ENCODE measurements at places on chromosomes 4 and X.

DNA sequence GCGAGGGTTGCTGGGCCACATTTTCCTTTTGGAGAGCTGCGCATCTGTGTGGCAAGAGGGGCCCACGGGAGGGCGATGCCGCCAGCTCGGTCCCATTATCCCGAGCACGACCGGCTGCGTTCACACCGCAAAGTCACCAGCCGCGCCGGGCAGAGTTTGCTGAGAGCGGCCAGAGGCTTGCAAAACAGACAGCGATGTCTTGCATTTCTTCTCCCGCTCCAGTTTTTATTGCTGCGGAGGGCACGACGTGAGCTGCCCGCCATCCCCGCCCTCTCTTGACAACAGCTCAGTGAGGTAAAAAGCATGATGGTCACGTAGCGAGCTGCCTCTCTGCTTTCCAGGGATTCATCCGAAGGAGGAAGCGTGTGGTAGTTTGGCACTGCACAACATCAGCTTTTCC is 102.1 kb upstream of the TENM3 start:
- no peak for DNase-seq

GRCh38 chr4:111475001-111475400 is 670.3 kb upstream of the FAM241A start:
- DNase-seq, result no peak

GRCh38 chr4:46081674-46082073 is 42.2 kb downstream of the GABRG1 start:
- DNase-seq, result no peak

- DNase-seq, result peak; percentile 11
Observed at GRCh38 chr4:70678383-70678999, 9.8 kb upstream of the UTP3 start.

DNA sequence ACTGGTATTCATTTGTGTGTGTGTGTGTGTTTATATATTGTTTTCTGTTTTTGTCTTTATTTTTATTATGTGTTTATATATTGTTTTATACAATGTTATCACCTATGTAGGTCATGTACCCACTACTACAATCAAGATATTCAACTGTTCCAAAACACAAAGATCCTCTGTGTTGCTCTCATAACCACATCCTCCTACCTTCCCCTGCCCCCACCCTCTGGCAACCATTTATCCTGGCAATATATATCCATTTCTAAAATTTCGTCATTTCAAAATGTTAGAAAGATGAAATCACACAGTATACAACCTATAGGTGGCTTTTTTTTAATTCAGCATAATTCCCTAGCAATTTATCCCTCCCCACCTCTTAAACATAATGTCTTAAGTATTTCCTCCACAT is 18.8 kb upstream of the RPL34 start:
- no peak for DNase-seq

DNA sequence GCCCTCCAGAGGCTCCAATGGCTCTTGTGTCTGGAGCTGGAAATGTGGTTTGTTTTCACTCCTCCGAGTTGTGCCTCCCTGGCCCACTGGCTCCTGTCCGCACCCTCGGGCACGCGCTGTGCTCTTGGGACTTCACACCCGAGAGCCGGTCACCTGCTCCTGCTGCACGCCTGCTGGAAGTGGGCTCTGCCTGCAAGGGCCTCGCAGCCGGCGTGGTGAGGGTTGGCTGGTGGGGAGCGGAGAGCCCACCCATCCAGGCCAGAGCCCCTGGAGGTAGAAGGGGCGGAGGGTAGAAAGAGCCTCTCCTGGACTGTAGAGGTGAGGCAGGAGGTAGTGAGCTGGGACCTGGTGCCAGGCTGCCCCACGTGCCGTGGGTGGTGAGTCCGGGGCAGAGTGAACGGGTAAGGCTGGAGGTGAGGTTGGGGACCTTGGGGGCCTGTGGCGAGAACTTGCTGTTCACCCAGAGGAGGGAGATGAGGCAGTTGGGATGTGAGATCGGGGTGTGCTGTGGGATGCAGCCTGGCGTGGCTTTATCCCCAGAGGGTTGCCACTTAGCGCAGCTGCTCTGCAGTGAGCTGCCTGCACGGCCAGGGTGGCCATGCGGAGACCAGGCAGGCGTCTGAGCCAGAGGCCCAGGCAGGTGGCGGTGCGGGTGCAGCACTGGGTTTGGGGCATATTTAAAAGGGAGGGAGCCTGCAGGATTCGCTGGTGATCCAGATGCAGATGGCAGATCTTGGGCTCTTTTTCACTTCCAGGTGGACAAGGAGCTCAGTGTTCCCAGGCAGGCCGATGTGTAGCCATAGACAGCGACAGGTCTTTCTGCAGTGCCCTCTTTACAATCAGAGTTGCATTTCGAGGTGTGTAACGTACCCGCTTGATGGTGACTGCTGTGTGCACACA is 48.8 kb downstream of the PCGF3 start:
- DNase-seq, result no peak

GRCh38 chrX:96692454-96692853 is 7.8 kb downstream of the DIAPH2 start:
- DNase-seq, result no peak

DNA sequence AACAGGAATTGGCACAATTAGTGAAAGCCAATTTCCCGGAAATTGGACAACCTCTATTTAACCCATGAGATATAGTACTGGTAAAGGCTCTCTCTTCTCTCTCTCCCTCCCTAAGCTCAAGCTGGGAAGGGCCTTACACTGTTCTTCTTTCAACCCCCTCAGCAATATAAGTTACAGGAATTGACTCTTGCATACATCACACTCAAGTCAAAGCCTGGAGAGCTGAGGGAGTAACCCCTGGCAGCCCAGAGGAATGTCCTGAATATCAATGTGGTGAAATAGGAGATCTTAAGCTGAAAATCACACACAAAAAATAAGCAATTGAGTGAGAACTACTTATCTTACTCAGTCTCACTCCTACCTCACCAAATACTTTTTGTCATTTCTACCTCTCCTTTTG is 186.9 kb upstream of the SPOCK3 start:
- DNase-seq, result no peak

GRCh38 chr4:2079926-2080325 is 20.8 kb downstream of the NAT8L start:
- DNase-seq, result no peak

GRCh38 chr4:151359576-151359975 is 34.2 kb upstream of the SH3D19 start:
- DNase-seq, result no peak

GRCh38 chr4:167897116-167897515 is 195.2 kb upstream of the ANXA10 start:
- DNase-seq, result no peak

GRCh38 chrX:112818114-112819007 is 22.3 kb downstream of the AMOT start:
- DNase-seq, result no peak

DNA sequence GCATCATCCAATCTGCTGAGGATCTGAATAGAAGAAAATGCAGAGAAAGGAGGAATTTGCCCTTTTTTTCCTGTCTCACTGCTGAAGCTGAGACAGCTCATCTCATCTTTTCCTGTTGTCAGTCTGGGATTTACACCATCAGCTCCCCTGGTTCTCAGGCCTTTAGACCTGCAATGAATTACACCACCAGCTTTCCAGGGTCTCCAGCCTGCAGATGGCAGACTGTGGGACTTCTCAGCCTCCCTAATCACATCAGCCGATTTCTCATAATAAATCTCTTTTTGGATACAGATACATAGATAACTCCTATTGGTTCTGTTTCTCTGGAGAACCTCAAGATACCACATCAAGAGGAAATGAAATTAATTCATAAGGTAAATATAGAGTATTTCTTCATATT is 134.6 kb upstream of the MAB21L2 start:
- no peak for DNase-seq

GRCh38 chr4:112946127-112946526 is 103.3 kb upstream of the ANK2 start:
- no peak for DNase-seq

GRCh38 chr4:171929477-171929876 is 116.3 kb downstream of the GALNTL6 start:
- no peak for DNase-seq

DNA sequence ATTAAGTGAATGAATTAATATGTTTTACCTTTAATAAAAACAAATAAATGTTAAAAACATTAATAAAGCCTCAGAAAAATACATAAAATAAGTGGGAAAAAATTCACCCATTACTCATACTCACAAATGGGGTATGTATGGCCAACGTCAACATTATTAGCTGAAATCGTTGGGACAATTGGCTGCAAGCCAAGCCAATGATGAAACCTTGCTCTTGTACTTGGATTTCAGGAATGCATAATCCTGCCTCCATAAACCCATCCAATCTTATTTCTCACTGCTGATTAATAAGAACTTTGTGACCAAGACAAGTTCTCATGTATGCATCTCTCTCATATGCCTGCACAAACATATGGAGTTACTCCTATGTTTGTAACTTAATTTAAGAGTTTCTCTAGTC is 35.3 kb upstream of the ADAMTS3 start:
- DNase-seq, result no peak

GRCh38 chr4:9949573-9949972 is 71.7 kb downstream of the SLC2A9 start:
- DNase-seq, result no peak

- DNase-seq, result no peak
Observed at GRCh38 chr4:88866862-88867550, 169.4 kb upstream of the NAP1L5 start.

DNA sequence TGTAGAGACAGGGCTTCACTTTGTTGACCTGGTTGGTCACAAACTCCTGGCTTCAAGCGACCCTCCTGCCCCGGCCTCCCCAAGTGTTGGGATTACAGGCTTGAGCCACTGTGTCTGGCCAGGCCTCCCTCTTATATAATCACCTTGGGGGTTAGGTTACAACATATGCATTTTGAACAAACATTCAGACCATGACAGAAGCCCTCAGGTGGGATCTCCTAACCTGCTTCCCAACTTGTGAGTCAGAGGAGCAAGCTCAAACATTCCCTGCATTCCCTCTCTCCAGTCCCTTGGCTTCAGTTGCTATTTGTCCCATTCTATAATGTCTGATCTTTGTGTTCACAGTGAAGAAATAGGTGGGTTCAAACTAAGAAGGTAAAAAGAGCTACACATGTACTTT is 76.5 kb upstream of the NRK start:
- no peak for DNase-seq

DNA sequence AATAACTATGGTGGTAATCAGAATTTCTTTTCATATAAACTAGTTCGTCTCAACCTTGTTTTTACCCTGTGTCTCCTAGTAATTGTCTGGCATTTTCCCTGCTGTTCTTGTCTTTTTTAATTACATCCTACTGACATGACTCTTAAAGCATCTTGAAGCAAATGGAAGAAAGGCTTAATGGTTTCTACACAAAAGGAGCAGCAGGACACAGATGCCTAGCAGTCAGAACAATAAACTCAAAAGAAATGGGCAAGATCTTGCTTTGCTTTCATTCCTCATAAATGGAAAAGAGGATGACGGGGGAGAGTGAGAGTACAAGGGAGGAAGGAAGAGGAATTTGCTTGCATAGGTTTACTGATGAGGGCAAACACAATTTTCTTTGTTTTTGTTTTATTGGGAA is 293.2 kb upstream of the EMCN start:
- DNase-seq, result no peak

GRCh38 chr4:34644579-34645115 is 1599.7 kb downstream of the ARAP2 start:
- DNase-seq, result no peak

- no peak for DNase-seq
Observed at GRCh38 chr4:62517716-62518115, 1317.6 kb downstream of the ADGRL3 start.

DNA sequence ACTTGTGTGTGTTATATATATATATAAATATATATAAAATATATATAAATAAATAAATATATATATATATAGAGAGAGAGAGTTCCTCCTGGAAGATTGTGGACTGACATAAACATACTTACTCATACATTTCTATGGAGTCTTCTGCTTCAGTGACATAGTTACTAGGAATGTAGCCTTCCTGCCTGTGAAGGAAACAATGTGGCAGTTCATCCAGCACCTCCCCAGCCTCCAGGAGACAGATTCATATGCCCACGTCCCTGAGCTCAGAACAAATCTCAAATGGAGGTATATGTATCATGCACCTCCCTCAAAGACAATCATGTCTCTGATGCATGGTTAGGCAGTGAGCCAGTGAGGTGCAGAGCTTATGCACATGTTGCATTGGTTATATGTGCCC is 11.4 kb upstream of the TIMM8A start:
- no peak for DNase-seq

- DNase-seq, result no peak
Observed at GRCh38 chr4:43471950-43472349, 579.4 kb downstream of the GRXCR1 start.

All from CD4-positive, alpha-beta T cell treated with Interleukin-15 for 4 hours (primary cell).